A549 treated with RU486 at 1 μM for 4 hours (cell line): ENCODE measurements at places on chromosomes 1 and 21. TPM values are rescaled to one million over a fixed set of nuclear protein-coding genes. Genes with fewer than 3 reads are reported as not detected.

IL12RB2 gene
- total RNA-seq = not detected in 5 replicates

AADACL4 gene
- total RNA-seq = not detected in 5 replicates

ATP6V0B gene
- 89.1 to 158 TPM (median 137 TPM) in 5 replicates for total RNA-seq

FAM151A gene
- total RNA-seq = not detected in 5 replicates

MAP3K21 gene
- 6.0 to 12.9 TPM (median 12.1 TPM) in 5 replicates for total RNA-seq

OVAAL gene
- total RNA-seq = 0.10 TPM in 1 of 5 replicates, not detected in the others

FMO1 gene
- total RNA-seq = not detected in 5 replicates

OR2T2 gene
- total RNA-seq = not detected in 5 replicates

TFAP2E gene
- 0.19 to 1.1 TPM (median 0.44 TPM) in 5 replicates for total RNA-seq

HSPA6 gene
- total RNA-seq = 1.3 to 8.1 TPM (median 2.0 TPM) in 5 replicates

FAM110D gene
- 0.06 TPM in 1 of 5 replicates, not detected in the others for total RNA-seq

RGS4 gene
- total RNA-seq = 0.08 to 0.23 TPM in 2 of 5 replicates, not detected in the others

CIART gene
- 0.22 to 0.69 TPM (median 0.43 TPM) in 5 replicates for total RNA-seq

MYBPH gene
- total RNA-seq = not detected in 5 replicates

CDA gene
- 28.9 to 42.4 TPM (median 35.2 TPM) in 5 replicates for total RNA-seq

DCST1 gene
- not detected in 5 replicates for total RNA-seq

MFAP2 gene
- total RNA-seq = 0.21 to 0.53 TPM (median 0.45 TPM) in 4 of 5 replicates, not detected in the other

AKR7A3 gene
- total RNA-seq = 0.08 to 0.24 TPM (median 0.15 TPM) in 4 of 5 replicates, not detected in the other

PGBD5 gene
- total RNA-seq = 0.49 to 1.0 TPM (median 0.80 TPM) in 5 replicates

CROCC gene
- 5.5 to 10.4 TPM (median 7.8 TPM) in 5 replicates for total RNA-seq

GPR153 gene
- 0.64 to 1.4 TPM (median 1.1 TPM) in 5 replicates for total RNA-seq

RNF2 gene
- total RNA-seq = 18.6 to 26.5 TPM (median 19.6 TPM) in 5 replicates

SPATA6 gene
- total RNA-seq = 1.4 to 2.3 TPM (median 2.1 TPM) in 5 replicates

RHBG gene
- total RNA-seq = not detected in 5 replicates

SORT1 gene
- total RNA-seq = 3.0 to 4.8 TPM (median 3.8 TPM) in 5 replicates

TNFRSF4 gene
- total RNA-seq = 0.22 TPM in 1 of 5 replicates, not detected in the others

TEKT2 gene
- total RNA-seq = not detected in 5 replicates
